ENCODE measurements at places on chromosomes 5 and 9. TPM values are rescaled to one million over a fixed set of nuclear protein-coding genes. Genes with fewer than 3 reads are reported as not detected.

GRCh38 chr5:128528637-128529255 is 9.3 kb downstream of the FBN2 start:
- peaks cover 12% of the 10 kb centered on the region for H3K36me3 ChIP-seq
- DNase-seq = no peak
- H3K4me3 ChIP-seq = no peak overlapping the region
- no peaks in the 10 kb centered on the region for H3K27me3 ChIP-seq
- no peaks in the 10 kb centered on the region for H3K4me1 ChIP-seq

- H3K27ac ChIP-seq = no peak overlapping the region
- DNase-seq = no peak
- H3K4me1 ChIP-seq = no peaks in the 10 kb centered on the region
- no peak overlapping the region for H3K4me3 ChIP-seq
- H3K27me3 ChIP-seq = no peaks in the 10 kb centered on the region
Measured at GRCh38 chr5:4370218-4370617, 769.9 kb upstream of the ADAMTS16 start.

GRCh38 chr5:125416055-125416454 is 669.6 kb upstream of the ZNF608 start:
- H3K27ac ChIP-seq = no peak overlapping the region
- H3K27me3 ChIP-seq = no peaks in the 10 kb centered on the region
- H3K4me1 ChIP-seq = peaks cover 2% of the 10 kb centered on the region
- no peaks in the 10 kb centered on the region for H3K36me3 ChIP-seq
- no peak overlapping the region for H3K4me3 ChIP-seq
- DNase-seq = no peak

The PPP3R2 gene
- total RNA-seq = not detected

The MLANA gene
- 0.04 TPM for total RNA-seq

- no peak overlapping the region for H3K27ac ChIP-seq
- no peak overlapping the region for H3K4me3 ChIP-seq
- H3K27me3 ChIP-seq = no peaks in the 10 kb centered on the region
Measured at GRCh38 chr9:9412241-9412640, 1200.6 kb downstream of the PTPRD start.

- no peaks in the 10 kb centered on the region for H3K36me3 ChIP-seq
- H3K4me3 ChIP-seq = no peak overlapping the region
- H3K27ac ChIP-seq = no peak overlapping the region
- no peak for DNase-seq
Measured at GRCh38 chr9:34382879-34383278, 6.2 kb upstream of the MYORG start.

DNA sequence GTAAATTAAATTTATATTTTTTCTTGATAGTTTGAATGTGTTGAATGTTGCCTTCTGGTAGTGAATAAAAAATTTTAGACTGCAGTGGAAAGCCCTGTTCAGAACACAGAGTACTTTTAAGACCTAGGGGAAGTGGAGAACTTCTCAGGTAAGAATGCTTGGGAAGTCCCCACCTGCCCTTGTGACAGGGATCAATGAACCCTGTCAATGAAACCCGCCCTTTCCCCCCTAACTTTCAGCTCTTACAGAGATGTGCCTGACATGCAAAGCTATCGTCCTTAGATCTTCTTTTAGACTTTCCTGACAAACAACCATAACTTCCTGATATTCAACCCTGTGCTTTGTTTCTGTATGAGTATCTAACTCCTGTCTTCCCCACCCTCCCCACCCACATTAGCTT is 562.7 kb downstream of the TLE4 start:
- no peaks in the 10 kb centered on the region for H3K36me3 ChIP-seq
- DNase-seq = no peak
- no peaks in the 10 kb centered on the region for H3K4me1 ChIP-seq
- H3K27me3 ChIP-seq = no peaks in the 10 kb centered on the region
- no peak overlapping the region for H3K4me3 ChIP-seq

DNA sequence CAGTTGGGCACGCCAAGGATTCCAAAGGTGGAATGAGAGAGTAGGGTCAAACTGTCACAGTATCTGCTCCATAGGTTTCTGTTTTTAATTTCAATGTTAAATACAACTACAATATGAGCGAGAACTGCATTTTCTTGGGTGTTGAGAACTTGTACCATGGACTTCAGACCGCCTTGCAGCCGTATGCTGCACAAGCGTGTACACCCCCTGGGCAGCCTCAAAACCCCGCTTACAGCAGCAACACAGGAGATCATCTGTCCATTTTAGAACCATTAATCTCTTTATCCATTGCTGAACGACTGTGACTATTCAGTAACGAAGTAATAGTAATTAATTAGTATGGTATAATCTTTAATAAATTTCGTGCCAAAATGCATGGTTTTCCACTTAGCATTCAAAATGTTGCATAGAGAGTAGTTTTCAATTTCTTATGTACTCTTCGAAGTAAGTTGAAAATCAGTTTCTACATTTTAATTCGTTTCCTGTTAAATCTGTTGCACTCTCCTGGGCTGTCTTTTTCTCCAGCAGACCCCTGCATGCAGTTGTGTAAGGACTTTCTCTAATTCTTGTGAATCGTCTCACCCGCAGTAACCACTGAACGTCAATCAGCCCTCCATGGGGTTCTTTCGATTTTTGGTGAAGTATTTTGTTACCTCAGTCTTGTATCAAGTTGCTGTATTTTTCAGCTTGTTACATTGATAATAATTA is 42.0 kb upstream of the GARNL3 start:
- no peak overlapping the region for H3K27ac ChIP-seq
- H3K27me3 ChIP-seq = no peaks in the 10 kb centered on the region
- DNase-seq = no peak
- H3K4me1 ChIP-seq = no peaks in the 10 kb centered on the region
- H3K36me3 ChIP-seq = no peaks in the 10 kb centered on the region

- H3K4me3 ChIP-seq = no peak overlapping the region
- no peak for DNase-seq
- peaks cover 28% of the 10 kb centered on the region for H3K4me1 ChIP-seq
- H3K27ac ChIP-seq = peak overlapping the region; percentile 57
- H3K36me3 ChIP-seq = peaks cover 14% of the 10 kb centered on the region
Measured at GRCh38 chr9:124286292-124286931, 28.7 kb downstream of the NEK6 start.

DNA sequence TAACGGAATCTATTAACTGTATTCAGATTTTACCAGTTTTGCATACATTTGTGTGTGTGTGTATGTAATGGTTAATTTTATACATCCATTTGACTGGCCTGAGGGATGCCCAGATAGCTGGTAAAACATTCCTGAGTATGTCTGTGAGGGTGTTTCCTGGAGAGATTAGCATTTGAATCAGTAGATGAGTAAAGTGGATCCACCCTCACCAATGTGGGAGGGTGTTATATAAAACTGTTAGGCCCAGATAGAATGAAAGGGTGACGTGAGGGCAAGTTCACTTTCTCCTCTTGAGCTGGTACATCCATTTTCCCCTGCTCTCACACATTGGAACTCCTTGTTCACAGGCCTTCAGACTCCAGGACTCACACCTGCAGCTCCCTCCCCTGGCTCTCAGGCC is 88.7 kb downstream of the EMB start:
- H3K36me3 ChIP-seq = no peaks in the 10 kb centered on the region
- no peak for DNase-seq
- no peak overlapping the region for H3K27ac ChIP-seq
- H3K4me1 ChIP-seq = no peaks in the 10 kb centered on the region

GRCh38 chr9:27750566-27750965 is 177.3 kb upstream of the C9orf72 start:
- no peak overlapping the region for H3K27ac ChIP-seq
- H3K36me3 ChIP-seq = no peaks in the 10 kb centered on the region
- DNase-seq = no peak
- no peak overlapping the region for H3K4me3 ChIP-seq

GRCh38 chr5:132428147-132428482 is 58.6 kb downstream of the SLC22A5 start:
- H3K4me1 ChIP-seq = peaks cover 45% of the 10 kb centered on the region
- no peaks in the 10 kb centered on the region for H3K27me3 ChIP-seq
- no peaks in the 10 kb centered on the region for H3K36me3 ChIP-seq
- no peak overlapping the region for H3K4me3 ChIP-seq

The FAM219A gene
- total RNA-seq = 4.7 TPM

- no peaks in the 10 kb centered on the region for H3K27me3 ChIP-seq
- DNase-seq = no peak
- no peak overlapping the region for H3K27ac ChIP-seq
- H3K4me1 ChIP-seq = no peaks in the 10 kb centered on the region
- H3K36me3 ChIP-seq = no peaks in the 10 kb centered on the region
- no peak overlapping the region for H3K4me3 ChIP-seq
Measured at GRCh38 chr5:45132972-45133371, 324.2 kb downstream of the MRPS30 start.

The PDCD1LG2 gene
- total RNA-seq = 0.59 TPM

The PAPPA gene
- 2.5 TPM for total RNA-seq

The CNOT8 gene
- 64.4 TPM for total RNA-seq

GRCh38 chr5:150407096-150407720 is 5.5 kb downstream of the CD74 start:
- H3K36me3 ChIP-seq = no peaks in the 10 kb centered on the region
- DNase-seq = no peak
- no peak overlapping the region for H3K27ac ChIP-seq
- H3K4me1 ChIP-seq = no peaks in the 10 kb centered on the region
- no peaks in the 10 kb centered on the region for H3K27me3 ChIP-seq

GRCh38 chr5:172854451-172854871 is 20.4 kb downstream of the ERGIC1 start:
- no peaks in the 10 kb centered on the region for H3K36me3 ChIP-seq
- H3K4me3 ChIP-seq = no peak overlapping the region
- H3K27me3 ChIP-seq = no peaks in the 10 kb centered on the region
- H3K4me1 ChIP-seq = no peaks in the 10 kb centered on the region
- no peak for DNase-seq

DNA sequence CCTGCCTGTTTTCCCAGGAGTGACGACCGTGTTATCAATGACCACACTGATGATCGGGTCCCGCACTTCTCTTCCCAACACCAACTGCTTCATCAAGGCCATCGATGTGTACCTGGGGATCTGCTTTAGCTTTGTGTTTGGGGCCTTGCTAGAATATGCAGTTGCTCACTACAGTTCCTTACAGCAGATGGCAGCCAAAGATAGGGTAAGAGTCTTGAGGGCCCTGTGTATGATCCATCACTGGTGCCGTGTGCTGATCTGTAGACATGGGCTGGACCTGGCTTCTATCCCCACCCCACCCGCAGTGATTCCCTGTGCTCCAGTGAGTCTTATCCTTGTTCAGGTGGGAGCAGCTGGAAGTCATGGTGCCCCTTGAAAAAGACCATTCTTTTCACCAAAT is 26.0 kb downstream of the GABRP start:
- H3K4me1 ChIP-seq = no peaks in the 10 kb centered on the region
- 0 out of 2 replicates have a peak, but pooled peaks cover 4% of the 10 kb centered on the region for H3K27me3 ChIP-seq
- H3K4me3 ChIP-seq = no peak overlapping the region
- no peak overlapping the region for H3K27ac ChIP-seq
- no peaks in the 10 kb centered on the region for H3K36me3 ChIP-seq

- H3K4me1 ChIP-seq = peaks cover 29% of the 10 kb centered on the region
- H3K27ac ChIP-seq = peak overlapping the region; percentile 92
- H3K4me3 ChIP-seq = no peak overlapping the region
- H3K36me3 ChIP-seq = no peaks in the 10 kb centered on the region
Measured at GRCh38 chr5:37771731-37772130, 68.1 kb downstream of the GDNF start.

The PCDHB8 gene
- total RNA-seq = 18.6 TPM

The IL13 gene
- not detected for total RNA-seq

- peaks cover 5% of the 10 kb centered on the region for H3K4me1 ChIP-seq
- no peaks in the 10 kb centered on the region for H3K36me3 ChIP-seq
- DNase-seq = no peak
- H3K27me3 ChIP-seq = no peaks in the 10 kb centered on the region
- H3K4me3 ChIP-seq = no peak overlapping the region
- no peak overlapping the region for H3K27ac ChIP-seq
Measured at GRCh38 chr5:982377-983237, 26.0 kb upstream of the NKD2 start.

The ANKRD33B gene
- total RNA-seq = 3.5 TPM

The NTNG2 gene
- 0.26 TPM for total RNA-seq

DNA sequence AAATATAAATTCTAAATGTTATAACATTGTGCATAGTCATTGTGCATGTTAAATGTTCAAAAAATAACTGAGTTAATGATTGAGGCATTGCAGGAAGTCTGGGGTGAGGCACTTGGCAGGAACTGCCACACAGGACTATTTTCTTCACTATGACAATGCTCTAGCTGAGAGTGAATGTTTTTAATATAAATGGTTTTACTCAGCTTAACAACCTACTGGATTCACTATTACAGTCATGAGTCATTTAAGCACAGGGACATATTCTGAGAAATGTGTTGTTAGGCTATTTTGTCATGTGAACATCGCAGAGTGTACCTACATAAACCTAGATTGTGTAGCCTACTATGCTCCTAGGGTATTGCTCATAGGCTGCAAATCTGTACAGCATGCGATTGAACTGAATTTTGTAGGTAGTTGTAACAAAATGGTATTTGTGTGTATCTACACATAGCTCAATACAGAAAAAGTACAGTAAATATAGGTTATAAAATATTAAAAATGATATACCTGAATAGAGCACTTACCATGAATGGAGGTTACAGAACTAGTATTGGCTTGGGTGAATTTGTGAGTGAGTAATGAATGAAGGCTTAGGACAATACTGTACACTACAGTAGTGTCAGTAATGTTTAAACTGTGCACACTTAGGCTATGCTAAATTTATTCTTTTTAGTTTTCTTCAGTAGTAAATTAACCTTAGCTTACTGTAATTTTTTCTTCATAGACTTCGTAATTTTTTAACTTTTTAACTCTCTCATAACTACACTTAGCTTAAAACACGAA is 346.1 kb upstream of the PTGER4 start:
- H3K27ac ChIP-seq = no peak overlapping the region
- DNase-seq = no peak
- no peak overlapping the region for H3K4me3 ChIP-seq
- H3K4me1 ChIP-seq = no peaks in the 10 kb centered on the region
- no peaks in the 10 kb centered on the region for H3K36me3 ChIP-seq
- H3K27me3 ChIP-seq = no peaks in the 10 kb centered on the region

- no peaks in the 10 kb centered on the region for H3K27me3 ChIP-seq
- H3K27ac ChIP-seq = no peak overlapping the region
- no peak overlapping the region for H3K4me3 ChIP-seq
- DNase-seq = no peak
Measured at GRCh38 chr5:38149815-38150195, 108.6 kb upstream of the EGFLAM start.

GRCh38 chr9:92206488-92206887 is 87.0 kb downstream of the IARS1 start:
- H3K36me3 ChIP-seq = peaks cover 43% of the 10 kb centered on the region
- DNase-seq = no peak
- no peak overlapping the region for H3K27ac ChIP-seq
- H3K27me3 ChIP-seq = no peaks in the 10 kb centered on the region
- H3K4me3 ChIP-seq = no peak overlapping the region

GRCh38 chr9:6673326-6674025 is 27.9 kb upstream of the GLDC start:
- H3K4me1 ChIP-seq = no peaks in the 10 kb centered on the region
- DNase-seq = no peak
- no peaks in the 10 kb centered on the region for H3K27me3 ChIP-seq

DNA sequence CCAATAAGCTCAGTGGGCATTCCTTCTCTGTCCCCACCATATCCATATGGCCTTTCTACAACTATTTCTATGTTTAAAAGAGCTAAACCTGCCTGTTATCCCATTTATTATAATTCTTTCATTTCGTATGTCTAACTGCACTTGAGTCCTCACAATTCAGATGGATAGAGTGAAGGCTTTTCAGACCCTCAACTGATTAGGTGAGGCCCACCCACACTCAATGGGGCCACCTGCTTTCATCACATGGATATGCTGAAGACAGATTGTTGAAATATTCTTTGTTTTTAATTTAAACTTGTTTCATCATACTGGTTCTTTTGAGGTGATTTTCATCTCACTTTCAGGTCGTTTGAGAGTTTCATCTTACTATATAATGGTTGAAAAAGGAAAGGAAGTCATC is 5.7 kb upstream of the S1PR3 start:
- no peak overlapping the region for H3K4me3 ChIP-seq
- H3K27ac ChIP-seq = no peak overlapping the region
- H3K27me3 ChIP-seq = peaks cover 3% of the 10 kb centered on the region
- no peaks in the 10 kb centered on the region for H3K4me1 ChIP-seq
- no peak for DNase-seq
- H3K36me3 ChIP-seq = no peaks in the 10 kb centered on the region

Data from SJCRH30 (cell line).